ENCODE measurements at places on chromosomes 3 and 15.

DNA sequence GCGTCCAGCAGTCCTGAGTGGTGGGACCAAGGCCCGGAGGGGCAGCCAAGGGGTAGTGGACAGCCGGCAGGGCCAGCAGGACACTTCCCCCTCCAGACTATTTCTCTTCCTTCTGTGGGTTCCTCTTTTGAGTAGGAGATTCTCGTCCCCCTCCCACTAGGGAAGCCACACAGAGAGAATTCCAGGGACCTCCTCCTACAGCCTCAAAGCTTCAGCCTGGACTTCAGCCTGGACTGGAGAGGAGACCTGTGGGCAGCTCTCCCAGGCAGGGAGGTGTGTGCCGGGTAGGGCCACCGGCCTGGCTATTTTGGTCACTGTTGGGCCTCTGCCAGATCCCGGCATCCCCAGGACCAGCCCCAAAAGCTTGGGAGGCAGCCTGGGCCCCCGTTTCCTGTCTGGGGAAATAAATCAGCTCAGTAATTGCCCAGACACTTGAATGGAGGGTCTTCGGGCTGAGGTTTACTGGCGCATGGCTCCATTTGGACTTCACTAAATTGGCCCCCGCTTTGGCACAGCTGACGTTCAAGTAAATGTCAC, 1.3 kb downstream of the SLC6A6 start:
- peak; percentile 34 for DNase-seq

GRCh38 chr3:9230596-9230995, 18.9 kb downstream of the SRGAP3 start:
- no peak for DNase-seq

GRCh38 chr15:59059076-59059597, 45.8 kb upstream of the CCNB2 start:
- no peak for DNase-seq

DNA sequence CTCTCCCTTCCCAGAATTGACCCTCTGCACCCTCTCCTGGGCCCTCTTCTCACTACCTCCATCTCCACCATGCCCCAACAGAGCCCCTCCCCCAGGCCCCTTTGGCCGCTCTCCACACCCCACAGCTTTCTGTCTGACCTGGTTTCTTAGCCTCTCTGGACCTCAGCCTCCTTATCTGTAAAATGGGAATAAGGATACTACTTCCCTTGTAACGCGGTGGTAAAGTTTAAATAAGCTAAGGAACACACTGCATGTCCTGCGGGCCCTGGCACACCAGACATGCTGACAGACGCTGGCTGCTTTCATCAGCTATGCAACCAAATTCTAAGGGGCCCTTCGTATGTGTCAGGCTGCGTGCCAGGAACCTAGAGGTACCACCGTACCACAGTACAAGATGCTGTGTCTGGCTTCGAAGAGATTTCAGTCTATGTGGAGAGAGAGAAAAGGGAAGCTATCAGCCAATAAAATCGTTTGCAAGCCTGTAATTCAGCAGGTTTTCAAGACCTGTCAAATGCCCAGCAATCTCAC, 777 bp upstream of the SLC51A start:
- DNase-seq: no peak

DNA sequence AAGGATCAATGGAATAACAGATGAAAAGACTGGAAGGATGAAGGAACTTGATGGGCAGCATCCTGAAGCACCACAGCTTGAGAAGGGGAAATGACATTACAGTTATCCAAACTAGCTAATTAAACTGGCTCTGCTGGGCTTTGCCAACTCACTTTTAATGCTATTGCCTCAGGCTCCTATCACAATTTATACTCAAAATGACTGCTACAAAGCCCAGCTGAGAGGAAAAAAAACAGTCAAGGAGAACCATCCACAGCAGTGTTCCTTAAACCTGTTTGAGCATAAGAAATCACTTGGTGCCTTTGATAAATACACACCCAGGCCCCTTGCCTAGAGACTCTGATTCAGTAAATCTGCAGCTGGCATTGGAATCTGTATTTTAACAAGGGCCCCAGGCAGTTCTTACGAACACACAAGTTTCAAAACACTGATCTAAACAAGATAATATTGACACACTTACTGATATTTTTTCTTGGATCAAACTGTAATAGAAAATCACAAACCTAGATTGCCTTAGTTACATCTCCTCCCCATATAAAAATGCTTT, 85.8 kb downstream of the MB21D2 start:
- DNase-seq: no peak

DNA sequence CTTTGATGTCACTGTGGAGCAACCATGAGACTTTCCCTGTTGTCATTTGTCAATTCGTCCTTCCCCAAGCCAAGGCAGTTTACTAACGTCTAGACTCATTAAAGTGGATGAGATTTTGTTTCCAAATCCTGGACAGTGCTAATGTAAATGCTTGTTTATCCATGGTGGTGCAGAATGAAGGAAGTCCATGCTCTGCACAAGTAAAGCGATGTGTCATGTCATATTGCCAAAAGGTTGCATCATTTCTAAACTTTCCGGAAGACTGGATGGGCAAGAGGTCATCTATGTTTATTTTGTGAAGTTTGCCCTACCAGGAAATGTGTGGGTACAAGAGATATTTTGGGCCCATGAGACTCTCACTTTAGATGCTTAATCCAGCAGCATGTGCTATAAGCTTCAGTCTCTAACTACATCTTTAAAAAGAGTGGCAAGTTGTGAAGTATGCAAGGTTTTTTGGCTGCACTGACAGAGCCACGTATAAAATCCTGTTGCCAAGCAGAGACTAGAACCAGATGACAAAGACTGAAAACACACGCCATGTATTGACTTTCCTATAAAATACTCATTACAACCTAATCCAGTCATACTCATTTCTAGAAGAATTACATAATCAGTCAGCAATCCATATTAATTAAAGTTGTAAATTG, 72.1 kb upstream of the FNDC3B start:
- DNase-seq: no peak

- DNase-seq: no peak
Observed at GRCh38 chr15:38514601-38515000, 50.0 kb downstream of the RASGRP1 start.

- DNase-seq: no peak
Observed at GRCh38 chr15:92682741-92683510, 27.4 kb upstream of the FAM174B start.

- DNase-seq: no peak
Observed at GRCh38 chr3:155412904-155413303, 119.4 kb upstream of the STRIT1 start.

DNA sequence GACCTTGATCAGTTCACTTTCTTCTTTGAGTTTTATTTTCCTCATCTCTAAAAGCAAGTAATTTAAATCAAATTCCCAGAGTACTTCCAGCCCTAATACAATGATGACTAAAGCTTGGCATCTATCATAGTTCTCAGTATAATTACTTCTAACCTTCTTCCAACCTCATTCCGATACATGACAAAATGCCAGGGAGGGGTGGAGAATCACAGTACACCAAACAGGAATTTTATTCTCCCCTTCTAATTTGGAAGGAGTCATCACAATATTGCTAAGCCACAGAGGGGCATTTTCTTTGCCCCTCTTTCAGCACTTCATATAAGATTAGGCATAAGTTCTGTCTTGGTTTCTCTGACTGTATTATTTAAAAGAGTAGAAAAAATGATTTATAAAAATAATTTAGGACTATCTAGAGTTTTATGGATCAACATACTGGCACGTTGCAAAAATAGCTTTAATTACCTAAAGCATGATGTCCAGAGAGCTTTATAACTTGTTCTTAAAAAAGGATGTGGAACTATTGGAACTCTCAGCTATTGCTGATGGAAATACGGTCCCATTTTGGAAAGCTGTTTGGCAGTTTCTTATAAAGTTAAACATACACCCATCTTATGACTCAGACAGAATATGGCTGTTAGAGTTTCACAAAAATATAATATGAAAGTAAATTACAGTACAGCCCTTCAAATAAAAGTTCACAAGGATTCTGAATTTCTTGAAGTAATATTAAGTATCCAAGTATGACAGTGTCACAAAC, 86.9 kb upstream of the UBE2E2 start:
- no peak for DNase-seq

DNA sequence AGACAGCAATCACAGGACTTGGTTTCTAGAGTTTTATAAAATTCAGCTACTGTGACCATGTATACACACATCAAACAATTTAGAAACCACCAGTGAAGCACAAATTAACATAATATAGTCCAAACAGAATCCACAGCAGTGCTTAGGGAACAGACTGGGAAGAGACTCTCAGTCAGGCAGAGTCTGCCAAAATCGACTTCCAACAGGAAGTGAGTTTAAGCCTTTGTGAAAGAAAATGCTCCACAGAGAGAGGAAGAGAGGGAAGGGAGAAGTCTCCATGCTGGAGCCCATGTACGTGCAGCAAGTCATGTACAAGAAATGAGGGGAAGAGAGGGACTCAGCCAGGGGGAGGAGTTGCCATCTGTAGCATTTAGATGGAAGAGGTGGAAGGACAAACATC, 172.6 kb downstream of the IL5RA start:
- no peak for DNase-seq

- no peak for DNase-seq
Observed at GRCh38 chr3:126938520-126939337, 44.2 kb upstream of the PLXNA1 start.

- DNase-seq: no peak
Observed at GRCh38 chr3:146125951-146126350, 35.0 kb downstream of the PLOD2 start.

DNA sequence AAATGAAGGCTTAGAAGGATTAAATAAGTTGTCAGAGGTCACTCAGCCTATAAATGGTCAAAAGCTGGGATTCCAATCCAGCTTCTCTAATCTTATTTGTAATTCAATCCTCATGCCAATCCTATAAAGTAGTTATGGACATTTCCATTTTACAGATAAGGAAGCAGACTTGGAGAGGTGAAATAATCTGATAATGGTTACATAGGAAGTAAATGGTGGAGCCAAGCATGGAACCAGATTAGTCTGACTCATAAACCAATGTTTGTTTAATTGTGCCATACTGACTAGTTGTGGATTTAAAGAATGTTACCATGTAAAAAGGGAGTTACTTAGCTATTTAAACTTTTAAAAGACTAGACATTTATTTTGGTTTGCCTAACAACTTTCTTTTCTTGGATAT, 59.7 kb downstream of the KCNAB1 start:
- no peak for DNase-seq

- no peak for DNase-seq
Observed at GRCh38 chr15:31074321-31074720, 27.2 kb downstream of the TRPM1 start.

DNA sequence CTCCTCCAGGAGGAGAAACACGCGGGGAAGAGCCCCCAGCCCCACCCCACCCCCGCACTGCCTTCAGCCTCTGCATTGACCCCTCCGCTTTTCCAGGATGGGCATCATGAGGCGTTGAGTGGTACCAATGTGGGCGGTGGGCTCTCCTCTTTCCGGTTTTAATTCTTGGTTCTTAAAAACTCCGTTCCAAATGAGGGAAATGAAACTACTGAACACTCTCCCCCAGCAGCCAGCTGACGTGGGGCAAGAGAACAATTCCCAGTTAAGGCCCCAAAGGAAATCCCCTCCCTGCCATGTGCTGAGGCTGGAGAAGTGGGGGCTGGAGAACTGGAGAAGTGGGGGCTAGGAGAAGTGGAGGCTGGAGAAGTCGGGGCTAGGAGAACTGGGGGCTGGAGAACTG, 5.3 kb upstream of the NRROS start:
- DNase-seq: peak; percentile 60

GRCh38 chr3:63964681-63965485, 52.7 kb upstream of the SCAANT1 start:
- no peak for DNase-seq

GRCh38 chr3:160553827-160554226, 11.5 kb downstream of the KPNA4 start:
- DNase-seq: no peak

GRCh38 chr3:125556314-125556713, 36.3 kb upstream of the SNX4 start:
- DNase-seq: no peak

DNA sequence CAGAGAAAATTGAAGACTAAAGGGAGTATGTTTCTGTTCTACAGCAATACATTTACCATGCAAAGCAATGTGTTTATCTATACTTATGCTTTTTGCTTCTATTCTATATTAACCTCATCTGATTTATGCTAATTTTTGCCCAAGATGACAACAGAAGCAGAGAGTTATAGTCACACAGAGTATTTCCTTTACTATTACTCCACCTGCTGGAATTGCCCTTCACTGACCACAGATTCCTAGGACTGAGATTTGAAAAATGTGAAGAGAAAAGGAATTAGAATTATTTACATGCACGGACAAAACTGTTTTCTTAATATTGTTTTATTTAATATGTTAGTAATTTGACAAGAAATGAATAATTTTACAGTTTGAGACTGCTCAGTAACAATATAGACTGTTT, 745.6 kb downstream of the VGLL3 start:
- DNase-seq: no peak

Measured in CD4-positive, alpha-beta T cell treated with Interleukin-15 for 1 hour (primary cell).